ENCODE measurements at places on chromosomes 6 and 20.

- no peak for DNase-seq
Observed at GRCh38 chr6:161417717-161418462, 144.0 kb upstream of the AGPAT4 start.

DNA sequence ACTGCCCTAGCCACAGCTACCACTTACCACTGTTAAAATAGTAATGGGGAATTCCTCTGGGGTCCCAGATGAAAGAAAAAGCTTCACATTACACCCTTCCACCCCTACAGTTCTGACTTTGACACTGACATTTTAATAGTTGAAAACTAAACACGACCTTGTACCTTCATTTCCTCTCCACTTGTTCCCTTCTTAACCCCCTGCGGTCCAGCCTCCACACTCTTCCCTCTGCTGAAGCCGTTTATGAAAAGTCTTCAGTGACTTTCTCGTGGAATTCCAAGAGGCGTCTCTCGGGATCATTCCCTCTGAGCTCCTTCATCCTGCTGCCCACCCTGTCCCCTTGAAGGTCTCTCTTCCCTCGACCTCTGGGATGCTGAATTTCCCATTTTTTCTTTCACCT lies 36.6 kb upstream of the TIAM2 start:
- DNase-seq, result no peak

GRCh38 chr6:156957931-156958547 lies 180.9 kb downstream of the ARID1B start:
- DNase-seq, result no peak

DNA sequence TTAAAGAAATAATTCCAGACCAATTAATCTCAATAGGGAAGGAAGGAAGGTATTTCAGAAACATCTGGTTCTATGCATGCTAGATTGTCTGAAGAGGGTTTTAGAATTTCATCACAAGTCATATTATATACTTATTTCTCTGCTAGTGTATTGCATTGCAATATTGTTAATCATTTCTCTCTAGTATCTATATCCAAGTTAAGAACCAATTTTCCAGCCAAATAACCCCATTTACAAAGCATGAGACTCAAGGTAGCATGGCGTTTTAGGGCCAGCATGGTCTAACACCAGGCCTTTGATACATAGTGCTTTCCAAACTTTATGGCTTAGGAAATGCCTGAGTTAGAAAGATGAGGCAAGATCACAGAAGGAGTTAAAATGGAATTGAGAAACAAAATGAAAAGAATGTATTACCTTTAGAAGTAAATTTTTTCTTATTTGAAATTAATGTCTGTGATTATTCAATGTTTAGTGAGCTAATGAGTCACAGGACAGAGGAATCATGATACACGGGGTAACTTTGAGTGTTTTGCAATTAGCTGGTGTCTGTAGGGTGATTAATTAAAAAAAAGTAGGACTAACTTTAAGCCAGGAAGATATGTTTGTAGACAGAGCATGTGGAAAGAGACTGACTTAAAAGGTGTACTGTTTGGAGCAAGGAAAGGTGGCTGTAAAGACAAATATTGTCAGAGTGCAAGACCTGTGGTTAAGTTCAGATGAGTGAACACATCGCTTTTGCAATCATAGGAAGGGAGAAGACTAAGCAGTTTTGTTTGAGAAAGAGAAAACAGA lies 1006.2 kb upstream of the CITED2 start:
- no peak for DNase-seq

DNA sequence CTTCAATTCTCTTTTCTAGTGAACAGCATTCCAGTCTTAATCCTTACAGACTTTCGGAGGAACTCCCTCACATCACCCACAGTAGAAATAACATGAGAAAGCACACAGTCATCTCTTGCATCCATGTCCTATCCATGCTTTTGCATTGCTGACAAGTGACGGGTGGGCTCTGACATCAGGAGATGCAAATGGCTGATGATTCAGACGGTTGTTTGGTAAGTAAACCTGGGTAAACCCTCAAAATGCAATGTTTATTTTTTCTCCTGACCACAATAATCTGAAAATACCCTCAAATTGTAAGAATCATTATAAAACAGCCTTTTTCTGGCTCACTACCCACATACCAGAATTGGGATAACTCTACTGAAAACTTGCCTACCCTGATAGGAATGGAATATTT lies 792.0 kb downstream of the MAFB start:
- DNase-seq, result no peak

DNA sequence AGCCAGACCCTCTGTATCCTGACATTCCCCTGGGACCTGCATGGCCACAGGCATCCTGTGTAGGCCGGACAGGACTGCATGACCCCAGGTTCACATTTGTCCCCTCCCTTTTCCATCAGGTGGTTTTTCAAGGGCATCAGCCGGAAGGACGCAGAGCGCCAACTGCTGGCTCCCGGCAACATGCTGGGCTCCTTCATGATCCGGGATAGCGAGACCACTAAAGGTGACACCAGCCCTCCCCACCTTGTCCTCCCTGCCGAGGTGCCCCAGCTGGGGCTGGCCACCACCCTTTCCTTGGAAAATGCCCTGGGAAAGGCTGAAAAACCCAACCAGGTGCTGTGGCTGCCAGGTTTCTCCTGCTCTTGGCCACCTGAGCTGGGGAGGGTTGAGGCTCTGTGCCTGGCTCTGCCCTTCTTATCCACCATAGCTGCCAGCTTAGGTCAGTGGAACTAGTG lies 27.6 kb downstream of the HCK start:
- no peak for DNase-seq

GRCh38 chr6:128511506-128511905 lies 8.9 kb downstream of the PTPRK start:
- DNase-seq, result no peak

- DNase-seq, result no peak
Observed at GRCh38 chr6:113185299-113185698, 671.8 kb upstream of the MARCKS start.

DNA sequence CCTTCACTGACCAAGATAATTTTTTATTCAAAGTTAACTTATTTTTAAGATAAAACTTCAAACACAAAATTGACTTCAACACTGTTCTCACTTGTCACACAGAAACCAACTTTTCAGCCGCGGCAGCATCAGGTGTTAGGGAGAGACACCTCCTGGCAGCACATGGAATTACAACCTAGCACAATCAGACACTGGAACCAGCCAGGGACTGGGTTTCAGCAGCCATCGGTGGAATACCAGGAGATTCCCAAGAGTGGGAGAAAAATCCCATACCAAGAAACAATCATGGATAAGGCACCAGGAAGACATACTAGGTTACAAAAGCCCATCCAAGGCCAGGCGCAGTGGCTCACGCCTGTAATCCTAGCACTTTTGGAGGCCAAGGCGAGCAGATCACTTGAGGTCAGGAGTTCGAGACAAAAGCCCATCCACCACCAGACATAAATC lies 70.0 kb downstream of the SNX5 start:
- no peak for DNase-seq

- DNase-seq, result no peak
Observed at GRCh38 chr6:7402716-7403115, 13.1 kb downstream of the RIOK1 start.

DNA sequence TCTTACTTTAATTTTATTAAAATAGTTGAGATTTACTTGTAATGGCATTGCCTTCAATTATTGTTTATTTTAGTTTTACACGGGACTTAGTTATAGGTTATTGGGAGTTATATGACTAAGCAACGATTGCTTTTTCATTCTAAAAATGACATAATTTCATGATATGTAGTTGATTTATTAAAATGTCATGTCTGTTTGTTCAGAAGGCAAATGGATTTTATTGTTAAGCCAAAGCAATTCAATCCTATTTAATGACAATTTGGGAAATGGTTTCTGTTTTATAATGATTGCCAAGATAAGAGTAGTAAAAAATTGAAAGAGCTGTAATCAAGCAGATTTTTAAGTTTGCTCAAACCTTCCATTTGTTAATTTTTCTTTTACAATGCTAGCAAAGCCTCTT lies 74.7 kb downstream of the PHACTR2 start:
- no peak for DNase-seq

DNA sequence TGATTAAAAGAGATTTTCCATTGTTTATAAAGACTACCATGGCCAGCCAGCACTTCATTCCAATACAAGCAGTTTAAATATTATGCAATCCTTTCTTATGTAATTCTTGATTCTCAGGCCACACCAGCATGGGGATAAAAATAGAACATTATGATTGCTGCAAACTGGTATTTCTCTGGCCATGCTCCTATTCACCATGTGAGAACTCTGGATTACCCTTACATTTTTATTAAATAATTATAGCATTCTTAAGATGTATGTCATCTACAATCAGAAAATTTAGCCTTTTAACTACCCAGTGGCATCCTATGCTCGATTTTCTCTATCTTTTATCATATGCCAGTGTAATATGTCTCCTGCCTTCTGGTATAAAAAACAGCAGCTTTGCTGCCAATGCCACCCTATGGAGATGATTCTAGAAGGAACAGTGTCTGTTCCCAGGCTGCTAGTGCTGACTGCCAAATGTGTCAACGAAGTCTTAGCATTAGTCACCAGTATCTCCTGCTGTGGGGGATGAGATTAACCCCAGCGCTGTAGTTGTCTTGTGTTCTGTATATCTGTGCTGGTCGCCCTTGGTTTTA lies 501.4 kb downstream of the BCKDHB start:
- peak; percentile 7 for DNase-seq

DNA sequence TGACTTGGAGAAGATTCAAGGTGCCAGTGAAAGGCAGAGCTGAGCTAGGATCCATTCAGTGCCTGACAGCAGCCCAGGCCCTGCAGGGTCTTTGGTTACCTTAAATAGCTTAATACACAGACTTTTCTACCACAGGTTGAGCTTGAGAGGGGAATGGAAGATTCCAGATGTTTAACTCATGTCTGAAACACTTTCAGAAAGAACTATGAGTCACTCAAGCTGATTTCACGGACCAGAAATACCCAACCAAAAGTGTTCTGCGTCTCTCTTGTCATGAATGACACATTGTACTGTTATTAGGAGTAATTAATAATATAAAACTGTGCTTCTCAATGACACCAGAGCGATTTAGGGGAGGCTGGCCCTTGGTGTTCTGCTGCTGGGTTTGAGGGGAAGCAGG lies 6.4 kb upstream of the PMEPA1 start:
- no peak for DNase-seq

DNA sequence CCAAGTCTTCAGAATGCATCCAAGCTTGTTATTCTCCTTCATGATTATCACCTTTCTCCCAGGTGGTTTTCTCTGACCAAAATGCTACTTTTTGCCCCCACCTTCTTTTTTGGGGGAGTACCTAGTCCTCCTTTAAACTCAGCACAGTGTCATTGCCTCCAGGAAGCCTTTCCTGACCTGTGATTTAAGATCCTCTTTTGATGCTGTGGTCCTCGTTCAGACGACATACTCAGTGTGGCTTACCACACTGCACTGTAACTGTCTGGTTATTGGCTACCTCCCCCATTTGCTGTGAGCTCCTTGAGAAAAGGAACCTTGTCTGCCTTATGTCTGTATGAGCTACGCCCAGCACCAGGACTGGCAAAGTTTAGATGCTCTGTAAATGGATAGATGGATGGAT lies 14.6 kb downstream of the SAYSD1 start:
- DNase-seq, result no peak

GRCh38 chr6:81694855-81695254 lies 57.6 kb downstream of the TENT5A start:
- DNase-seq, result no peak

DNA sequence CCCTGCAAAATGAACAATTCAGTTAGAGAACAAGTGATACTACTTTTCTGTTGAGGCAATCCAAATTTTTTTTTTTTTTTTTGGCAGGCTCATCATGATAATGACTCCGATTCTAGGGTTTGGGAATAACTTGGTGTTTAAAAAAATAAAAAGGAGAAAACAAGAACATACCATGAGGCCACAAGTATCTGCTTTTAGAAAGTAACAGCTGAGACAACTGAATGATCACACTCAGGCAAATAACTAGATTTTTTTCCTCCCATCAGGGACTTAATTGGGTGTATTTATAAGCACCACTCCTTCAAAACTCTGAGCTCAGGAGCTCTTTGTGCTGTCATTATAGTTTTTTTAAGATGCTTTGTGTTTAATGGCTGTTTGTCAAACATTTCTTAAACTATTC lies 29.6 kb downstream of the PAK5 start:
- no peak for DNase-seq

GRCh38 chr20:47694021-47694818 lies 91.1 kb downstream of the SULF2 start:
- DNase-seq, result no peak

GRCh38 chr6:82131441-82131840 lies 116.1 kb downstream of the IBTK start:
- no peak for DNase-seq

- DNase-seq, result no peak
Observed at GRCh38 chr6:55176958-55177357, 2.6 kb downstream of the HCRTR2 start.

DNA sequence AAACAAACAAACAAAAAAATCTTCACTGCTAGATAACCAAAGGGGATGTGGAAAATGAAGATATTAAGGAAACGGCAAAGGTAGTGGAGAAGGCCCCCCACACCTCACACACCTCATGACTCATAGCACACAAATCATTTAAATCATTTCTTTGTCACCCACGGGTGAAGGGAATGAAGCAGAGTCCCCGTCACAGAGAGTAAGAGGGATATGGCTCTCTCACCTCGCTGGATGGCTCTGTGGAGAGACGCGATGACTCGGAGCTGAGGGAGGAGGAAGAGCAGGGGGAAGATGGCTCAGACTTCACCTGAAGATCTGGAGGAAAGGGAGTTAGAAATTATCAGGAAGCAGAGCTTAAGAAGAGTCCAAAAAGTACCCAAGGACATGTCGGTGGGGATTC lies 1.2 kb downstream of the ATF6B start:
- no peak for DNase-seq

DNA sequence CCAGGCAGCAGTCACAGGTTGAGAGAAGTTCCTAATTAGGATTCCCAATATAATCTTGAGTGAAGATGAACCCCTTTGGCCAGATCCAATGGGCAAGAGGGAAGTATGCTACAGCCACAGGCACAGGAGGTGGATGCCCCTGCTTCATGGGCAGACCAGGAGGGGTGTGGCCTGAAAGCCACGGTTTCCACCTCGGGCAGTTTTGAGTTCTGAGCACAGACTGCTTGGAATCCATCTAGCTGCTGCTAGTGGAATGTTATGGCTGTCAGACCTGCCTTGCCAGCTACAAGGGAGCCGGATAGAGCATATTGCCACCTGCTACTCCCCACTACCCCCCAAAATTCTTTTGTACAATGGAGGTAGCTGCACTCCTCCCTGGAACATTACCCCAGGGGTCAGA lies 672.9 kb downstream of the HACE1 start:
- DNase-seq, result no peak

GRCh38 chr6:13485303-13485702 lies 2.1 kb downstream of the GFOD1 start:
- DNase-seq, result no peak

DNA sequence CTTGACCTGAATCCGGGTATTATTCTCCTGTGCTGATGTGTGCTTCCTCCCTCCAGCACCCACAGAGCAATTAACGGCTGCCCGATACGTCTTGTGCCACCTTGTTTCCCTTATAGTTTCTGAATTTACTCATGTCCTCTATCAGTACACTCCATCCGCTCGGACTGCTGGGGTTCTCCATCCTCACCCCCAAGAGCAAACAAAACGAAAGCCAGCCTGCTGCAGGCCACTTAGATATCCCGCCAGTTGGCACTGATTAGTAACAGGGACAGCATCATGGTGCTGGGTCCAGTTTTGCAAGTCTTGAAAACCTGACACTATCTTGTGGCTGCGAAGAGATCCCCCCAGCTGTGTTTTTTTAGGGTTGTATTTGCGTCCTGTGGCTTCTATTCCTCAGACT lies 71.8 kb downstream of the SSR1 start:
- DNase-seq, result no peak

- no peak for DNase-seq
Observed at GRCh38 chr20:24199501-24199900, 210.9 kb upstream of the GGTLC1 start.
